ENCODE measurements at places on chromosomes 7 and 10.

GRCh38 chr7:145543242-145543641 is 573.4 kb upstream of the CNTNAP2 start:
- no peak for DNase-seq

- no peak for DNase-seq
Measured at GRCh38 chr10:15829495-15829894, 30.8 kb downstream of the MINDY3 start.

DNA sequence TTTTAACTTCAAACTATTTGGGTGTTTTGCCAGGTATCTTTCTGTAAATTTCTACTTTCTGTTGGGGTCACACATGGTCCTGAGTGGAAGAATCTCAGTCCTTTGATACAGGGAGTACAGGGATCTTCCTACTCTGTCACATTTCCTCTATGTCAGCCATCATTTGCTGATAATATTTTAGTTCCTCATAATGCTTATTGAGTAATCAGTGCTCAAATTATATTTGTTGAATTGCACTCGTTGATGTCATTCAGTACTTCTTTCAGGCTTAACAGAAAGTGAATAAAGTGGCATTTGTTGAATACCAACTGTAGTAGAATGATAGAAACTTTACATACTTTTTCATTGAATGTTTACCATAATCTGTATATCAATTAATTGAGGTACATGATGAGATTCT is 31.9 kb downstream of the WDR11 start:
- no peak for DNase-seq

DNA sequence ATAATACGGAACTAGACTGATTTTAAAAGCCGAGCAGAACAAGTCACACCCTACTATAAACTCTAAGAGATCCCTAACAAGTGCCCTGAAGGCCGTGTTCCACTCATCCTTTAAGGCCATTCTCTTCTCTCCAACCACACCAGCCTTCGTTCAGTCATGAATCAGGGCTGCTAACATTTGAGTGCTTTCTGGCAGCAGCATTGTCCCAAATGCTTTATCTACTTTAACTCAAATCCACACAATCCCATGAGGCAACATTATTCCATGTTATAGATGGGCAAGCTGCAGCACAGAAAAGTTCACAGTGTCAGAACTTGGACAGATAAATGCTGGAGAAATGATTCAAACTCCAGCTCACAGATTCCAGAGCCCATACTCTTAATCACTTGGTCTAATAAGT is 73.5 kb downstream of the MALSU1 start:
- no peak for DNase-seq

- no peak for DNase-seq
Measured at GRCh38 chr7:11648101-11648500, 183.9 kb downstream of the THSD7A start.

DNA sequence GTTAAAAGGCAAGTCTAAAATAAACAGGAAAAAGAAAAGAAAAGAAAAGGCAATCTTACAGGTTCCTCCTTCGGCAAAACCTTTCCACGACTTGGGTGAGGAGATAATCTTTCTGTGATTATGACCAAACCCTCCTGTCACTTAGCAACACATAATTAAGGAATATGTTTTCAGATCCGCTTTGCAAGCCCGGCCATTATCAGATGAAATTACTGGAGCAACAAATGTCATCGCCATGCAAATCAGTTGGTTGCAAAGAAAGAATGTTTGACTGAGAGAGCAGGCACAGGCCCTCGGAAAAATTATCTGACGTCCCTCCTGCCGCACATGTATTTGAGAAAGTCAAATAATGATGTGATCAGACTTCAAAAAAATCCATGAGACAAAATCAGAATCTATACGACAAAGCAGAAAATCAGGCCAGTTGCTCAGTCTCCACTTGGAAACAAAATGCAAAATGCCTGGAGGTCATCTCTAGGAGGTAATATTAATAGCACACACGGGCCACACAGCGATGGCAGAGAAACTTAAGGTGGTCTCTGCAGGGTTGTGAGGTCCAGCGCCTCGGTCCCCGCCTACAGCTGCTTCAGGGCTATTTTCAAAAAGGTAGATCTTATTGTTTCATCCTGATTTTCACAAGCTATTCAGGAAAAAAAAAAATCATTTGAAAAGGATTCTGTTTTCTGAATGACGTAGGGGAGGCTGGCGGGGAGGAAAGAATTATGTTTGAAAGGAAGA is 82.7 kb downstream of the ZRANB1 start:
- DNase-seq, result no peak

DNA sequence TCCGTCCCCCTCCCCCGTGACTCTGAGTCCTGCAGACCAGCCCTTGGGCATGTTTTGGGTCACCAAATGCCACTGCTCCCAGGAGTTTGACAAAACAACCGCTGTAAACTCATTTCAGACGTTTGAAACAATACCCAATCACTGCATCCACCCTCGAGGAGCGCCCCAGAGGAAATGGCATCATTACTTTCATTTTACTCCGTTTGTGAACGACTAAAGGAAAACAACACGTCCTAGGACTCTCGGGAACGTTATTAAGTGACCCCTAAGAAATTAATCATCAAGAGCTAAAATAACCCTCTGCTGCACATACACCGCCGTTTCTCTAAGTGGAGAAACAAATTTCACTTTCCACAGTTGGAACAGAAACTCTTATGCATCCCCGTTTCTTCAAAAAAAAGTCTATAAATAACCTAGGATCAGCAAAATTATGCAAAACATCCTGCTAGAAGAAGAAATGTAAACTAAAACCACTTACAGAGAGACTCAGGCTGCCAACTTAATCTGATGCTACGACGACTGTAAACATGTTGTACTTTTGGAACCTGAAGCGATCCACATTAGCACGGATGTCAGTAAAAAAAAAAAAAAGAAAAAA is 109.9 kb upstream of the EFCAB10 start:
- DNase-seq, result peak; percentile 6

DNA sequence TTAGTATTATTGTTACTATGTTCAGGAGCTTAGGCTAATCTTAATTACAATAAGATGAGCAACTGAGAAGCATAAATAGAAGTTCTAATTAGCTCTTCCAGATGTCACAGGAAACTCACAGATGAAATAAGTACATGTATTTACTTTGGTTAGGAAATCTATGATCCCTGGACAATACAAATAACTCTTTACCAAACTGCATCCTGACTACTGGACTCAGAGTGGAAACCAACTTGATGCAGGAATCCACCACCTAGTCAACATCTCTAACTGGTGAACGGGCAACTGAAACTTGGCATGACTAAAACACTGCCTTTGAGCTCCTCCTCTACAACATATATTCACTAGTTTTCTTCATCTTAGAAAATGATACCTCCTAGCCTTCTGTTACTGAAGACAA is 193.2 kb downstream of the AGMO start:
- no peak for DNase-seq

DNA sequence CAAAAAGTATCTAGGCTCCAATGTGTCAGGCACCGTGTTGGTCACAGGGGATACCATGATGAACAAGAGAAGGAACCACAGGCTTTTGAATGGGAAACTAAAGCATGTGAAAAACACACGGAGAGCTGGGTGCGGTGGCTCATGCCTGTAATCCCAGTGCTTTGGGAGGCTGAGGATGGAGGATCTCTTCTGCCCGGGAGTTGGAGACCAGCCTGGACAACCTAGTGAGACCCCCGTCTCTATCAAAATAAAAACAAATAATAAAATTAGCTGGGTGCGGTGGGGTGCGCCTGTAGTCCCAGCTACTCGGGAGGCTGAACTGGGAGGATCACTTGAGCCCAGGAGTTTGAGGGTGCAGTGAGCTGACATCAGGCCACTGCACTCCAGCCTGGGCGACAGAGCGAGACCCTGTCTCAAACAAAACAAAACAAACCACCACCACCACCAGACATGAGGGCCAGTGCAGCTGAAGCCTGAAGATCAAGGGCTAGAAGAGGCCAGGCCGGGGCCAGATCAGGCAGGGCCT is 611 bp upstream of the COPS6 start:
- DNase-seq, result no peak

DNA sequence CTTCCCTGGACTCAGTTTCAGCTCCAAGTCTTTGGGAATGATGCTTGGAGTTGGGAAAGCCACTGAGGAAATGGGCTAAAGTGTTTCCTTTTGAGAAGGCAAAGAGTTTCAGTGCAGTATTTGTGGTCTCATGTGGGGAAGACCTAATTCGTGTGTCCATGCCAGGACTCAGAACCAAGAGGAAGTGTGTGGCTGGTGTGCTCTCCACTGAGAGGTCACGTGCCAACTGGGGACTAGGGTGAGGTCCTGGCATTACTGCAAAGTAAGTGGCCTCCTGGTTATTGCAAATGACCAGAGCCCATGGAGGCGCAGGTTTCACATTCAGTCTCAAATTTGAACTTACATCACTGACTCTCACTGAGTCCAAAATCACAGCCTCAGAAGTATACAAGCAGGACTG is 48.6 kb upstream of the ITPRID1 start:
- no peak for DNase-seq

GRCh38 chr7:139853506-139854123 is 24.6 kb downstream of the TBXAS1 start:
- DNase-seq, result no peak

Data from fibroblast of skin of abdomen (primary cell).